DMS153 (cell line): ENCODE measurements at places on chromosomes 6 and 20.

- DNase-seq = no peak
Observed at GRCh38 chr6:166308033-166308768, at the start of gene PRR18. Gene PRR18 (minus strand): TSS chr6:166308392. CDS start chr6:166308142, 250 bp downstream.

- DNase-seq = no peak
Observed at GRCh38 chr6:110859335-110859792, 15.2 kb upstream of the AMD1 start.

DNA sequence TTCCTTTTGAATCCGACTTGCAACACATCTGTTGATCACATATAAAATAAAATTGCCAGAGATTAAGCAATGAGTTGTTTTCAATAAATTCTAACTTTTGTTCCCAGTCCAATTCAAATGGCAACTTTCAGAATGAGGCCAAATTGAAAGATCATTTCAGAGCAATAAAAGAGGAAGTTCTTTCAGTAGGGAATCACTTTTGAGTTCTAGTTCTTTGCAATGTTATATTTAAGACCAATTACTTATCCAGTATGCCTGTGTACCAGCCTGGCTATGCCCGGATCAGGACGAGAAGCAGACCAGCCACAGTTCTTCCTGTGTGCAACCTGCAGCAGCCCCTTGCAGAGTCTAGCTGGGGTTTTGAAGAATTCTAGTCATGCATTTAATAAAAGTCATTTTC is 232.5 kb downstream of the BTBD9 start:
- DNase-seq = no peak

- DNase-seq = no peak
Observed at GRCh38 chr6:124679387-124679786, 282.9 kb upstream of the RNF217 start.

- DNase-seq = no peak
Observed at GRCh38 chr6:73556836-73557235, 36.0 kb upstream of the EEF1A1 start.

GRCh38 chr6:37555040-37555781 is 55.5 kb upstream of the CCDC167 start:
- no peak for DNase-seq
